Transverse colon (tissue), 4 donors: ENCODE measurements at places on chromosomes 3 and 15. TPM values are rescaled to one million over a fixed set of nuclear protein-coding genes. Genes with fewer than 3 reads are reported as not detected.
A peak's percentile ranks its signal among the peaks of the same experiment; 100 is the strongest.

Gene FEZF2
- not detected for total RNA-seq

Gene CEP19
- 2.2 TPM for total RNA-seq

Gene OXTR
- total RNA-seq, result 0.27 TPM

Gene RAB8B
- 25.4 TPM for total RNA-seq

Gene POC1A
- 3.1 TPM for total RNA-seq

Gene ZIC1
- total RNA-seq, result not detected

Gene ARL14
- total RNA-seq, result 17.2 TPM

Gene FRMD5
- 1.5 TPM for total RNA-seq

Gene C3orf85
- not detected for total RNA-seq

Gene ADGRG7
- total RNA-seq, result 1.8 TPM

Gene NME9
- not detected for total RNA-seq

DNA sequence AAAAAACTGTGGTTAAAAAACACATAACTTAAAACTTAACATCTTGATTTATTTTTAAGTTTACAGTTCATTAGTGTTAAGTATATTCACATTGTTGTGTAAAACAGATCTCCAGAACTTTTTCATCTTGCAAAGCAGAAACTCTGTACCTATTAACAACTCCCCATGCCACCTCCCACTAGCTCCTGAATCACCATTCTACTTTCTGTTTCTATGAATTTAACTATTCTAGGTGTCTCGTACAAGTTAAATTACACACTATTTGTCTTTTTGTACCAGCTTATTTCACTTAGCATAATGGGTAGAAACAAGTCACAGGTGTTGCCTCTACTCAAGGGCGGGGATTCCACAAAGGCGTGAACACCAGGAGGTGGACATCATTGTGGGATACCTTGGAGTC is 43.2 kb downstream of the CRTC3 start:
- no peak for DNase-seq

DNA sequence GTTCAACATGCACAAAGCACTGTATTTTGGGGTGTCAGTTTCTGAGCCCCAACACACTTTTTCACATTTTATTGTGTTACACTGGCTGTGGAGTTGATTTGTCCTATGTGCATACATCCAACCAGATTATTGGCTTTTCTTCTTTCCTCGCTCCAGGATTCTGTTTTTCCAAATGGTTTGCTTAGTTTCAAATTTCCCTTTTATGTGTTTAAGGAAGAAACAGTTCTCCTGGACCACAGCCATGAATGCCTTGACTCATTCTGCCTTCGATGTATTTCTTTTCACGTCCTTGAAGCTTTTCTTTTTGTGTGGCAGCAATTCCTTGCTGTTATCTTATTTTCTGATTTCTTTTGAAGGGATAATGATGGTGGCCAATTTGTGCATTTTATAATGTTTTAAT is 53.8 kb downstream of the CACNA2D3 start:
- DNase-seq, result no peak

DNA sequence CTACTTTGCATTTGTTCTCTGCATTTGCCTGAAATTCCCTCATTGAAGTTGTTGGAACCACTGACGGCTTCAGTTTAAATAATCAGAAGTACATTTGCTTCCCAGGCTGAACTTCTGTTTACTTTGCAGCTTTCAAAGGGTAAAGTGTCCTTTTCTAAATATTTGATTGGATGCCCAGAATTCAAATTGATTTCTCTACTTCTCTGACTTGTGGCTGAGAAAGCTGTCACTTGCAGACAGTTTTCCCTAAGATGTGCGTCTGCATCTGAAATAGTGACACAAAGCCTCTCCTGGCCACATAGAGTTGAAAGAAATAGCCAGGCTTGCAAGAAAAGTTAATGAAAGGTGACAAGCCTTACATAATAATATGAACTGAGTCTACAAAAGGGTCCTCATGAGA is 299.6 kb downstream of the THSD4 start:
- no peak for DNase-seq

DNA sequence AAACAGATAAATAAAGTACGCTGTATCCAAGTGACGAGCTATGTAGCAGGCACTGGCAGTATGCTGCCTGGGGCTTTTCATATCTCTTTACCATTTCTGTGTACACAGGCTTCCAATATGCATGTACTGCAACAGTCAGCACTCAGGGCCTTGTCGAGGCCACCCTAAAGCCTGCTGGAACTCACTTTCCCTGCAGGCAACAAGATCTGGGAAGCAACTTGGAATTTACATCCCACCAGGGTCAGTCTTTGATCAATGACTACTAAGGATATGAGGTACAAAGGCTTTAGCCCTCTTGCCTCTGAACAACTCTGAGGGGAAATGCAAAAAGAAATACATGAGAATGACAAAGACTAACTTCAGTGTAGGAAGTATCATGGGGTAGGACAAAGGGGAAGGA is 101.8 kb upstream of the ARL6 start:
- no peak for DNase-seq

- DNase-seq, result peak; percentile 68
Observed at GRCh38 chr3:183253528-183254486, 754 bp downstream of the B3GNT5 start.

DNA sequence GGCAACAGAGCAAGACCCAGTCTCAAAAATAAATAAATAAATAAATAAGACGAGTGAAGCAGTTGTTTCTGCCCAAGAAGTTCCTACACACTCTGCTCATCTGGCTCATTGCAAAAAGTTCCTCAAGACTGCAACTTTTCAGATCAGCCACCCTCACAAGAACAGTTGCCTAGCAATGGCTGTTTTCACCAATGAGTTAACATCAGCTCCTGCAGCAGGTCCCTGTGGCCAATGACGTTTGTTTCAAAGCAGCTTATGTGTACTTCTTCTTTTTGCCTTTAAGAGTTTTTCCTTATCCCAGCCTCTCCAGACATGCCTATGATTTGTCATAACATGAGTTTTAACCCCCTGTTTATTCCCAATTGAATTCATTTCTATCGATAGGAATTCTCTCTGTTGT is 118.4 kb upstream of the SPRED1 start:
- DNase-seq, result peak; percentile 10

GRCh38 chr3:170162630-170163029 is 18.9 kb downstream of the PHC3 start:
- no peak for DNase-seq

- DNase-seq, result peak; percentile 80
Observed at GRCh38 chr3:57983734-57984518, 24.3 kb upstream of the FLNB start.

DNA sequence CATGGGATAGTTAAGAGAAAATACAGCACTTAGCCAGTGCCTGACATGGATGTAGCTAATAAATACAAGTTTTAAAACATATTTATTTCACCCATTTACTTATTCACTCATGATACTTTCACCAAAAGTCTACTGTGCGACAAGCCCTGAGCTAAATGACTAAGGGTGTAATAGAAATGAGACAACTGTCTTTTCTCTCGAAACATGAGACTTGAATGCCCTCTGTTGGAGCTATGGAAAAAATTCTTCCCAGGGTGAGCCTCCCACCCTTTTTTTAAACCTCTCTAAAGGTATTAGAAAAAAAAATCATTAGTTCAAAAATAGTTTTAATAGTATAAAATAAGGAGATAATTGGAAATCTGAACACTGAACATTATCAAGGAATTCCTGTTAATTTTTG is 24.3 kb upstream of the RPL14 start:
- no peak for DNase-seq

DNA sequence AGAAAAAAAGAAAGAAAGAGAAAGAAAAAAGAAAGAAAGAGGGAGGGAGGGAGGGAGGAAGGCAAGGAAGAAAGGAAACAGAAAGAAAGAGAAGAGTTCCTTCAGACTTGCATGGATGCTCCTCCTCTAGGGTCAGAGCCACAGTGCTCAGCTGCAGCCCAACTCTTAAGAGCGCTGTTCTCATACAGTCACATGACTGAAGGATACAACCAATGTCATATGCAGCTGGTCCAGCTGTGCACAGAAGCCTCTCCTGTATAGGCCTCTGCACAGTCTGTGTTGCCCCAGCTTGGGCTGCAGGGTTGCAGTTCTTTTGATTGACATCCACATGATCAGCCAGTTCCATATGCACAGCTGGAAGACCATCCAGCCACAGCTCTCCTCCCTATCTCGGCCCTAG is 86.8 kb upstream of the CTNNB1 start:
- DNase-seq, result no peak

DNA sequence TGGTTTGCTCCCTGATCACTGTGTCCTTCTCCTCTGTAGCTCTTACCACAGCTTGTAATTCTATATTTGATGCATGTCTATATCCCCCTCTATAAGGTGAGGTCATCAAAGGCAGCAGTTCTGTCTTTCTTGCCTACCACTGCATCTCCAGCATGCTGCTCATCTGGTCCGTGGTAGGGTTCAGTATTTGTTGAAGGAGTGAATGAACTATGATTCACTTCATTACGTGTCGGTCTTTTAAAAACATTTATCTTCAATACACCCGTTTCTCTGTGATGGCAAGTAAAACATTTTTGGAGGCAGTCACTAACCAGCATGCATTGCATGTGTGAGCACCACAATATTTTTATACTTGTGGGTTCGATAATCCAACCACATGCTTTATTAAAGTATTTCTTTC is 27.6 kb downstream of the CHST14 start:
- no peak for DNase-seq

GRCh38 chr15:66700412-66700801 is 1.6 kb upstream of the SMAD6 start:
- DNase-seq, result no peak

DNA sequence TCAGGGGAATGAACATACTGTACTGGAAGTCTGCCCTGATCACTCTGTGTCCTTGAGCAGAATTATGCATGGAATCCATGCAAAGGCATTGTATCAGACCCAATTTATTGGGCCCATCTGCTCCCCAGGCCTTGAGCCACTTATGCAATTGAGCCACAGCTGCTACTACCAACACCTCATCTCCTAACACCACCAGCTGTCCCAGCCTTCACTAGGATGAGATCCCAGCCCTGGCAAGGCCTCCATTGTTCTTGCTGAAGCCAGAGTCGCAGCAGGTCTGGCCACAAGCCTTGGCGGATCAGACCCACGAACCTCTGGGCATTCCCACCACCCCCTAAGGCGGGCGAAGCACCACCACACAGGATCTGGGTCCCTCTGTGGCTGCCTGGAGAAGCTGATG is 9.2 kb upstream of the NME9 start:
- no peak for DNase-seq

DNA sequence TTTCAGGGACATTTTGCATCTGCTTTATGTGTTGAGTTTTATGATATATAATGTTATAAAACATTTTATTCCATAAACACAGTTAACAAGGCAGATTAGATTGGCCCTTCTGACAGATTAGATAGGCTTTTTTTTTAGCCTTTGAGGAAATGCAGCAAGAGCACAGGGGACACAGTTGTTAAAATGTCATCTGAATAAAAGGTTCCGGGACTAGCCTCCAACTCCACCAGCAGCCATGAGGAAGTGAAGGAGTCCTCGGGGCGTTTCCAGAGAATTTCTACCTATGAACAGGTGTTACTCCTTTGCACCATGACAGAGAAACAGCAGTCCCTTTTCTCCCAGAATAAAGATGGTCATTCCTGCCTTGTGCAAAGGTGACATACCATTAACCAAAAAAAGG is 167.8 kb upstream of the KBTBD8 start:
- peak; percentile 62 for DNase-seq

- DNase-seq, result no peak
Observed at GRCh38 chr3:96803870-96804269, 10.5 kb upstream of the EPHA6 start.

GRCh38 chr3:168925568-168925967 is 737.9 kb downstream of the MECOM start:
- no peak for DNase-seq

DNA sequence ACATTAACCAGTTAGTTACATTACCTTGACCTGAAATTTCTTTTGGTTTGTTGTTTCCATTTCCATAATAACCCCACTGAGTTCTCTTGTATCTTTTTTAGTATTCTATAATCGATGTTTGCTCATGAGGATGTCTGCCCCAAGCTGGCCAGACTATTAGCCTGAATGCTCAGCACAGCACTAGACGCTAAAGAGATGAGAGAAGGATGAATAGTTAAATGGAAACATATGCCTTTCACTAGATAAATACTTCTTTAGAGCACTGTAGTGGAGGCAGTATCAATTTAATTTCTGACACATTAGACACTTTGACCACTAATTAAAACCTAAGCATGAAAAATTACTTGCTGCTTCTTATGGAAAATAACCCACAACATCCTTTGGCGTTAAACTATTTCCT is 654.9 kb upstream of the KCNMB2 start:
- no peak for DNase-seq

- DNase-seq, result no peak
Observed at GRCh38 chr3:101996832-101997231, 147.5 kb downstream of the NFKBIZ start.

GRCh38 chr3:32885283-32885901 is 66.1 kb upstream of the CCR4 start:
- no peak for DNase-seq

GRCh38 chr15:50350621-50351020 is 4.4 kb downstream of the GABPB1 start:
- DNase-seq, result no peak

DNA sequence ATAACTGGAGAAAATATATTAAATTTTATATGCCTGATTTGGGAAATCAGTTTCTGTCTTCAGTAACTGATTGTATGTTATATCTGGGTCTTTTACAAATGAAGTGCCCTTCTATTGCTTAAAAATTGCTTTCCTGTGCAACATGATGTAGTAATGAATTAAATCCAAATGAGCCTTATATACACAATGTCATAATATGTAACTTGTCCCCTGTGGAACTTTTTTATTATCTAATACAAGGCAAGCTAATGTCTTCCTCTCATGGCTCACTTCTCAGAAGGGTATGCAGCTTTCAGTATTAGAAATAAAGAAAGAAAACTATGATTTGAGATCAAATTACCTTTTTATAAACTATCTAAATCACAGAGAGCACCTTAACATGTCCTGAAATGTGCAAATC is 248.9 kb downstream of the NAALADL2 start:
- no peak for DNase-seq

GRCh38 chr15:52306270-52306669 is 10.7 kb upstream of the MYO5C start:
- no peak for DNase-seq

DNA sequence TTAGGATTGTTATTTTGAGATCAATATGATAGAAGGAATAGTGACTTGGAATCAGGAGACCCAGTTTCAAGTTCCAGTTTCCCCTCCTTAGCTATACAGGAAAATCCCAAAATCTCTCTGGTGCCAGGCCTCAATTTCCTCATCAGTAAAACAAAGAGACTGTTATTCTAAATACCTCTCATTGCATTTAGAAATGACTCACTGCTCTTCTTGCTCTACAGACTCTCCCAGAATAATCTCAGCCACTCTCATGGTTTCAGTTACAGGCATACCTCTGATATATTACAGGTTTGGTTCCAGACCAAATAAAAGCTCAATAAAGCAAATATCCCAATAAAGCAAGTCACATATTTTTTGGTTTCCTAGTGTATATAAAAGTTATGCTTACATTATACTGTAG is 28.3 kb downstream of the IMPG2 start:
- no peak for DNase-seq

GRCh38 chr3:112782491-112782890 is 64.2 kb downstream of the CD200R1L start:
- no peak for DNase-seq

- DNase-seq, result no peak
Observed at GRCh38 chr3:191301782-191302411, 27.3 kb upstream of the CCDC50 start.
